ENCODE measurements at places on chromosomes 2 and 18.

GRCh38 chr18:23887493-23887892 is 127.1 kb upstream of the TTC39C start:
- no peak for DNase-seq

GRCh38 chr2:70978341-70979179 is at the start of gene ANKRD53:
Gene ANKRD53 (plus strand): TSS chr2:70978630. CDS start chr2:70978646, 16 bp downstream.
- DNase-seq: no peak

- no peak for DNase-seq
Observed at GRCh38 chr2:61693744-61694143, 155.6 kb upstream of the XPO1 start.

DNA sequence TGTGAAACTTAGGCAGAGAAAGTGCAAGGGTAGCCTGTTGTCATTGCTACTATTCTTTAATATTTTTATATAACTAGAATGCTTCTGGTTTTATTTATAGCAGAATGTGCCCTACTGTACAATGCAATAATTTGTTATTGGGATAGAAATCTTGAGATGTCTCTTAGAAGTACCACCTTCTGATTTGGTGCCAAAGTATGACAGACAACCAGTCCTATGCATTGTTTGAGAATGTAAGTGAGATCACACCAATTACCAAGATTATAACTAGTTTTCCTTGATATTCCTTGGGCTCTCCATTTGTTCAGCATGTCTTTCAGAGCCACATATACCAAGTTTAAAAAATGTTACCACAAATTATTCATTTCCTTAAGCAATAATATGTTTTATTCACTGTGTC is 399.7 kb downstream of the CPS1 start:
- DNase-seq: no peak

DNA sequence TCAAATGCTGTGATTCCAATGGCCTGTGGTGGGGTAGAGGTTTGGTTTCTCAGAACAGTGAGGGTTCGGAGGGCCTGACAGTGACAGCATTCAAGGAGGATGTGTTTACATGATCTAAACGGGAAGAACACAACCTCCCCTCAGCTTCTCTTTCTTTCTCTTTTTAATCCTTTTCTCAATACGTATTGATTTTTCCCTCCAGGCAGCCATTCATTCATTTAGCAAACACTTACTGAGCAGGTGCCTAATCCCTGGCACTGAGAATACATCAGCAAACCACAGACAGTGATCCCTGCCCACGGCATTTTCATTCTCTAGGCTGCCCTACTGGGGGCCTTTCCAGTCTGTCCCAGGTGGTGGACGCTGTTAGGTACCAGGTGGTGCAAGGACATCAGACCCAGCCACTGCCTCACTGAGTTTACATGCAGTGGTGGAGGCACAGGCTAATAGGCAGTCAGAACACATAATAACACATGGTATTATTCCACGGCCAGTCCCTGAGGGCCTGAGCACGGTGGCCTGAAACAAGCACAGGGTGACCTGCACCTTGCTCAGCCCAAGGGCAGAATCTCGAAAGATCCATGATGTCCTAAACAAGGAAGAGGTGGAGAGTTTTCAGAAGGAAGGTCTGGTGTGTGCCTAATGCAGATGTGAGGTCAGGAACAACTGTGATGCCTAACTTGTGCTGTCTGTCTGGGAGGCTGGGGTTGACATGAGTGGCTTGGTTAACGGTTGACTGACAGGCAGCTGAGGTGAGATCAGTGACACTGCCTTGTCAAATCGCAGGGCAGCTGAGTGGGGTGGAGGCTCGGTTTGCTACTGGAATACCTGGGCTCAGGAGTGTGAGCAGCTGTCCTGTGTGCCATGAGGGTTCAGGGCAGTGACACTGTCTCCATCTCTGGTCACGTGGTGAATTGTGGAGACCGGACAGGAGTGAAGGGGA is 785.5 kb upstream of the HS6ST1 start:
- no peak for DNase-seq

GRCh38 chr2:48114256-48114655 is 208.0 kb upstream of the FBXO11 start:
- peak; percentile 40 for DNase-seq

DNA sequence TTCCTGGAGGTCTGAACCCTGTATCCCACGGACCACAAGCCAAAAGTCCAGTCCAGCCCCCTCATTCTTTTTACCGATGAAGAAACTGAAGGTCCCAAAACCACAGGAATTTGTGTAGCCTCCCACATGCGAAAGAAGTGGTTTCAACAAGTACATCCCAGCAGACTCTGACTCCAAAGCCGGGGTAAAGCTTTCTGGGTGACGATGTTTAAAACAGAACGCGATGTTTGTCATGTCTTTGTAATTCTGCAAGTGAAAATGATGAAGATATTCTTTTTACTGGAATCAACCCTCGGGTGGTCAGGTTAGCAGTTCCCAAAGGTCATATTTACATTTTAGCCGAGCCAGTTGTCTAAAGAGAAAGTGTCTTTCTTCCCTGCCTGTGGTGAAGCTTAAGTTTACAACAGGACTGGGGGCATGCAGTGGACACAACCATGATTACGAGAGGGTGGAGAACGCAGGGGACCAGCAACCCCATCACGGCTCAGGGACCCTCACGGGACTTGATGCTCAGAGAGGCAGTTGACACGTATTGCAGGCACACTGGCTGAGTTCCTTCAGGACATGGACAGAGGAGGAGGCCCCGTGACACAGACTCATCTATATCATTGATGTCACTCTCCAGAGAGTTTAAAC is 17.8 kb upstream of the TMEM131 start:
- DNase-seq: peak; percentile 83

DNA sequence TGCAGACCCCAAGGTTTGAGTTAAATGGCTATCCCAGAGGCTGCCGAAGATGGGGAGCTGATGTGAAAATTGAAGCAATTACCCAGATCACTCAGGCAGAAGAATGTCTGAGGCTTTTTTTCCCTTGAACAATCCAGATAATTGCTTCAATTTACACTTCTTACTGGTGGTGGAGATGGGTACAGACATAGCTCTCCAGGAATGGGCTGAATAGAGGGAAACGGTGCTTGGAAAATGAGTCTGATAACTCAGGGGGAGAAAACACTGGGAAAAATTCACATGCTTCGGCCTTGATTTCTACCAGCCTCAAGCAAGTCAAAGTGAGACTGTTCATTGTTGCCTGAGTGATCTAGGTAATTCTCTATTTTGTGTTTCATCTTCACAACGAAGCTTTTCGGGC is 9.5 kb upstream of the KIF5C start:
- DNase-seq: no peak

DNA sequence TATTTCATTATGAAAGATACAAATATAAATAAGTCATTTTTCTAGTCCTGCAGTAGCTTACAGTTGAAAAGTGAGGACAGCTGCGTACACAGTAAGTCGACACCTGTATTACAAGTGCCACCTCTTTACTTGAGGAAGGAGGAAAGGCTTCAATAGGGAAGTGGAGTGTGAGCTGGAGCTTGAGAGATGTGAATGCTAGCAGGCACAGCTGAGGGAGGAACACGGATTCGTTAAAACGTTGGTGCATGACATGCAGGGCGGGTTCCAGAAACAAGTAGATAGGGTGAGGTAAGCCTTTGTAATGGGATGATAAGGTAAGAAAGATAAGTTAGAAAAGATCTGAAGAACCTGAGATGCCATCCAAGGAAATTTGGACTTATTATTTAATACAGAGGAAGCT is 98.1 kb upstream of the CSRNP3 start:
- DNase-seq: no peak

DNA sequence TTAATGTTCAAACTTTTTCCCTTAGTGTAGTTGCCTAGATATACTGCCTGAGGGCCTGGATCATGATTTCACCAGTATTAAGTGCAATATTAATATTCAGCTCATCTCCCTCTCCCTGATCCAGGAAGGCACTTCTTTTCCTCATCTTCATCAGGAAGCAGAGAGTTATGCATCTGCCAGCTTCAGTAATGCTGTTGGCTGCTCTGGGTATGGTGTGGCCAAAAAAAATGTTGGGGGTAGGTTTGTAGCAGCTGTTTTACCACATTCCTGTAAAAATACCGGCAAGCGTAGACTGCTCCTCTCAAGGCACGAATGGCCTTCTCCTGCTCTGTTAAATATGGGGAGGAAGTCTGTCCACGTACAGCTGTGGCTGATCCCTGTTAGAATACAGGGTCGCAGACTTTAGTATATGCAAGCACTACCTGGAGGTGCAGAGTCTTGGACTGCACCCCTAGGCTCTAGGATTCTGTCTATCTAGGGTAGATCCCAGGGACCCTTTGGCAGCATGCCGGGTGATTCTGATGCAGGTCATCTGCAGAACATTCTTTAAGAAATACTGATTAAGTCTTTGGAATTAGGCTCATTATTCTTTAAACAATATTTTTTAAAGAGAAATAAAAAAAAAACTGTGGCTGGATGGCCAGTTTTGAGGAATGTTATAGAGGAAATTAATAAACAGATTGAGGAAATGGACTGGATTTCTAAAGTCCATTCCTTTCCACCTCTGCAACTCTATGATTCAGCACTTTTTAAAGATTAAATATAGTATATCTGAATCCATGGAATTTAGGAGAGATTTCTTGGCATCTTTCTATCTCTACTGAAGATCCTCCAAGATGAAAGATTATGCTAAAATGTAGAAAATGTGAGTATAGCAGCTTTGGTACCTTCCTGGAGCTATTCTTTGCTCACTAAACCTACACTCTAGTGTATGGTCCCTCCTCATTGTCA is 21.0 kb upstream of the GLS start:
- DNase-seq: no peak

DNA sequence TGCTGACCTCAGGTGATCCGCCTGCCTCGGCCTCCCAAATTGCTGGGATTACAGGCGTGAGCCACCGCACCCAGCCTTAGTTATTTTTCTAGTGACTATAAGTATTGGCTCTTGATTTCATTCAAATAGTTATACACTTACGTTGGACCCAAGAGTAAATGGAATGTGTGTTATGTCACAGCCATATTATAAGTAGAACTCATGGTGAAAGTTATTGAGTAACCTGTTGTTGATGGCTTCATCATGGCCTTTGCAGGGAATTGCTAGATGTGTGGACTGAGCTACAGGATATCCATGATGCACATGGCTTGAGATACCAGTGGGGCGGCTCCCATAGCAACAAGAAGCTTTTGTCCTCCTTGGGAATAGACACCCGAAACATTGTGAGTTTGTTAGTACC is 44.7 kb downstream of the AFTPH start:
- no peak for DNase-seq

DNA sequence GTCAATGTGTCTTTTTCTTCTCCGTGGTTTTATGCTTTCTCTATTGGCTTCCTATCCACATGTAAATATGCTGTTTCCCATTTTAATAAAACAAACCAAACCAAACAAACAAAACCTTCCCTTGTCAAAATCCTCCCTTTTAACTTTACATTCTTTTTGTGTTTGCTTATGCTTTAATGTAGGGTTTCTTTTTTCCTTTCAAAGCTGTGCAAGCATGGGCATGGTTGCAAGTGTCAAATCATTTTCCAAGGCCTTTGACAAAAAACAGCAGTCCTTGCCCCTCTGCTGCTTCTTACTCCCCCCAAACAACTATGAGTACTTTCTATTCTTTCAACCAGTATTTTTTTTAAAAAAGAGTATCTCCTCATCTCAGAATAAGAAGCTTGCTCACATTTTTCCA is 66.0 kb upstream of the ACYP2 start:
- DNase-seq: no peak

DNA sequence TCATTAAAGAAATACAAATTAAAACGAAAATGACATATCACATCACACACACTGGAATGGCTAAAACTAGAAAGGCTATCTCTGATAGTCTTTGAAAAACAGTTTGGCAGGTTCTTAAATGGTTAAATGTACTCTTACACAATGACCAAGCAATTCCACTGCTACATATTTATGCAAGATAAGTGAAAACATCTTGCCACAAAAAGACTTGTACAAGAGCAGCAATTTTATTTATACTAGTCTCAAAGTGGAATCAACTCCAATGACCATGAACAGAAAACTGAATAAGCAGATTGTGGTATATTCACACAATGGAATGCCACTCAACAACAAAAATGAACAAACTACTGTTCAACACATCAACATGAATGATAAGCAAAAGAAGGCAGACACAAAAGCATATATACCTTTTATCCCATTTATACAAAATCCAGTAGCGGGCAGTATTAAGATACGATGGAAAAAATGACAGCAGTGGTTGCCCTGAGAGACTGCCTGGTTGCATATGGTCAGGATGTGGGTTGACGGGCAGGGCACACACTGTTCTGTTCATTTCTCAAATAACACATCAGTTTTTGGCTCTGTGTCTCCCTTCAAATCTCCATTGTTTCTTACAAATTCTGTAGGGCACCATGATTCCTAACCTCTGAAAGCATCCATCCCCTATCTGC is 25.4 kb downstream of the SP100 start:
- DNase-seq: no peak

GRCh38 chr2:63124850-63125249 is 74.2 kb downstream of the OTX1 start:
- DNase-seq: no peak

DNA sequence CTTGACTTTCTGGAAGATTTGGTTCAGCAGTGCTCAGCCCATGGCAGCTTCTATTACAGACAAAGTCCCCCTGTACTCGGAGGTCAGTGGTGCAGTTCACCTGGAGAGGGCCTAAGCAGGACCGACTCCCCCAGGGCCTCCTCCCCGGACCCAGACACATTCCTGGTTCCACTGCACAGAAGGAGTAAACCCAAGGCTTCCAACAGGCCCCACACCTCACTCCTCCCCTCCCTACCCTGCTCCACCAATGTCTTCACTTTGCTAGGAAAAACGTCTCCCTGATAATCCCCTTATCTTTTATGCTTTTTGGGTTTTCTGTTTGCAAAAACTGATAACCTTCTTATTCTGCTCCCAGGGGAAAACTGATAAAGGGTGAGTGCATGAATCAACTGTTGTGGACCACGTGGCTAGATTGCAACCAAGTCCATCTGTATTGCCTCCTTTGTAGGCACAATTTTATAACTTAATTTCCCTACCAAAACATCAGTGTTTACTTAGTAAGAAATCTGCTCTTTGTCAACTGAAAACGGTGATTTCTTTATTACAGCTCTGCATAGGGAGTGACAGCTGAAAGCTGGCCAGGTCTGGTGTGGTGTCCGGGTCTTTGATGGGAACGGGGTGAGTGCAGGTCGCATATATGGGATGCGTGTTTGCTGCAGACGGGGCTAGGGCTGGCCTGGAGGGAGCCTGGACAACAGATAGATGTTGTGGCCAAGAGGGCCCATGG is 202.5 kb downstream of the GLI2 start:
- no peak for DNase-seq

DNA sequence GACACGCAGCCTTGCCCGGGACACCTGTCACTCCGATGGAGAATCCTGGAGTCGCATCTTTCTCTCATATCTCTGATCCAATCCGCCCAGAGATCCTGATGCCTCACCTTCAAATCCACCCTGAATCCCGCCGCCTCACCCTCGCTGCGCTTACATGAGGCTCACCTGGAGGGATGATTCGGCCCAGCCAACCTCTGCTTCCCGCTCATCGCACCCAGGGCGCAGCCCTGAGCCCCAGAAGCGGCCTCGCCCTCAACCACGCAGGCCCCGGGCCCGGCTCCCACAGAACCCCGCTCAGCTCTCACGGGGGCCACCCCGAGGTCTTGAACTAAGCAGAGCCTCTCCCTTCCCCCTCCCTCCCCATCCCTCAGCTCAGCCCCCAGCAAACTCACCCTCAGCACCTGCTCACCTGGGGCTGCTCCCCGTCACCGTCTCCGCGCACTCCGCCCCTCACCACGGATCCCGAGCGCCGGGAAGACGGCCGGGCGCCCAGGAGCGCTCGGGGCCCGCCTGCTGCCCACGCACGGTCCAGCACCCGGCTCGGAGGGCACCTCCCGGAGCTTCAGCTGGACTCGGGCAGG is 160.0 kb downstream of the NDUFA10 start:
- DNase-seq: no peak

- no peak for DNase-seq
Observed at GRCh38 chr18:38944446-38945024, 1378.9 kb upstream of the CELF4 start.
